ENCODE measurements at places on chromosomes 12 and 14.
A peak's percentile ranks its signal among the peaks of the same experiment; 100 is the strongest.

DNA sequence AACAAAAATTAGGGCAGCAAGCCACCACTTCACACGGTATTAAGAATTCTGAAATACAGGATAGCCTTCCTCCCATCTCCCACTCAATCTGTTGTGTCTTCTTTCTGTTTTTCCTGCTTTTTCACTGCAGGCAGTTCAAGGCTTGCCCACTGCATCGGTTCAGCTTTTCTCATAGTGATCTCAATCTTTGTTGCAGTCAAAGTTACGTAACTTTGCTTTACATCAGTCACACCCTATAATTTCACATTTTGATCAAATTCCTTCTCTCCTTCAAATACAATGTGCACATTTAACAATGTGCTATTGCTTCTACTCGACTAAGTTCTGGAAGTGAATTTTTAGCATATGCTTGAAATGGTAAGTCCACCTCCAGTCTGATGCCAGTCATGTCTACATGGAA lies 217.6 kb downstream of the EFCAB11 start:
- no peak for DNase-seq

DNA sequence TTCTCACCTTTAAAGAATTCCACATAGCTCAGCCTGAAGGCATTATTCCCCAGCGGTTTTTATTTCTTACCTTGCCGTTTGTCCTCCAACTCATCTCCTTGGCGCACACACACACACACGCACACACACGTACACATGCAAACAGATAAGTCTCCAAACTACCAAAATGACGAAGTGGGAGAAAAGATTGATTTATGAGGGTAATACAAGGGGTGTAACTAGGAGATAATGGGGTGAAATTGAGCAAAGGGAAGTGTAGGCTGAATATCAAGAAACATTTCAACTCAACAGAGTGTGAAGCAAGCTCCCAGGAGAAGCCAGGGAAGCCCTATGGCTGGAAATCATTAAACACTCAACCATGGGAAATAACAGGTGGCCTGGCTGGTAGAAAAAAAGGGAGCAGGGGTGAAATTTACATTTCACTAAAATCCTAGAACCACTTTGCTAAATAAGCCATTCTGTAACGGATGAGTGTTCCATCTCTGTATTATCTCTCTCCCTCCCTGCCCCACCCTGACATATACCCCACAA lies 41.0 kb downstream of the GRIN2B start:
- no peak for DNase-seq

- DNase-seq: peak; percentile 44
These were observed 76.4 kb upstream of the CCDC60 start for GRCh38 chr12:119258149-119258548.

GRCh38 chr12:6538420-6539313 lies 4.3 kb downstream of the GAPDH start:
- DNase-seq: peak; percentile 45

DNA sequence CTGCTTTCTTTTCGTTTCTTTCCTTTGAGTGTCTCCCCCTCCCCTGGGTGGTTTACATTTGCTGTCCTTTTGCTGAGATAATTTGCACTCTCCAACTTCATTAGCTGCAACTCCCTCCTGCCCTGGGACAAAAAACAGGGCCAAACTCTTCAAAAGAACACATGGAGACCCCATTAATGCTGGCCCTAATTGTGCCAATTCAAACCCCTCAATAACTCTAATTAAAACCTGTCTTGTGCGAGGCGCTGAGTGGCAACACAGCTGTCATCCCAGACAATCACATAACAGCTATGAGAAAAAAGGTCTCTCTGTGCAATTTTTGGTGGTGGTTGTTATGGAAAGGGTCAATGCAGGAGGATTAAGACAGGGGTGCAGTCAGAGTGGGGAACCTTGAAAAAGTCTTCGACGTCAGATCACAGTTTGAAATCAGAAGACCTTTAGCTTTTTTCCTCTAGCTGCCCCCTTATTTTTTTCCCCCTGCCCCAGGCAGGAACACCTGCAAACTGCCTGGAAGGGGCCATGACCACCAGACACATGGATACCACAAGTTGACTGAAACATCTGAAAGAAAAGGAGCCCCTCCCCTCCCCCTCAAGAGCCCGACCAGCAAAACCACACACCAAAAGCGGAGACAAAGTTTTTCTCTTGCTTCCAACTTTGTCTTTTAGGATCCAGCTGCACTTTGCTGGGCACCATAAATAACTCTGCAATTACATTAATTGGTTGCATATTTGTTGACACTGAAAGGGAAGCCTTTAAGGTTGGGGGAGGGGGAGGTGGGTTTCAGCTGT lies 26.5 kb upstream of the SMOC1 start:
- DNase-seq: no peak

GRCh38 chr12:120159509-120160237 lies 34.8 kb downstream of the GCN1 start:
- DNase-seq: no peak

Data from KBM-7 (cell line).